ENCODE measurements at places on chromosomes 7 and 10. TPM values are rescaled to one million over a fixed set of nuclear protein-coding genes. Genes with fewer than 3 reads are reported as not detected.

COMTD1 gene
- polyA plus RNA-seq = 8.1 TPM

DNA sequence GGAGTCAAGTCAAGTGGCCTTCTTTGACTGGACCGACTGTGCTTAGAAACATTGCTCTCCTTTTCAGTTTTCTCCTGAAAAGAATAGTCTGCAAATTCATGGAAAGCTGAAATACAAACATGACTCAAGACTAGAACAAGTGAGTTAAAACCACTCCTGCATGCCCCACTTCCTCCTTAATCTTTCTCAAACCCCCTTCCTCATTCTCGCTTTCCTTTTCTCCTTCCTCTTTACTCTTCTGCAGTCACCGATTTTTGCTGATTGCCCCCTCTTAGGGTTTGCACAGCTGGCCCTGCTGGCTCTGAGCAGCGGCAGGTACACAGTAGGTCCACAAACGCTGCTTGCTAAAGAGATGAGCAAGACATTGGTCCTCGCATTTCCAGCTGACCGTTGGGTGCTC is 34.8 kb upstream of the MKI67 start:
- DNase-seq = no peak

DNA sequence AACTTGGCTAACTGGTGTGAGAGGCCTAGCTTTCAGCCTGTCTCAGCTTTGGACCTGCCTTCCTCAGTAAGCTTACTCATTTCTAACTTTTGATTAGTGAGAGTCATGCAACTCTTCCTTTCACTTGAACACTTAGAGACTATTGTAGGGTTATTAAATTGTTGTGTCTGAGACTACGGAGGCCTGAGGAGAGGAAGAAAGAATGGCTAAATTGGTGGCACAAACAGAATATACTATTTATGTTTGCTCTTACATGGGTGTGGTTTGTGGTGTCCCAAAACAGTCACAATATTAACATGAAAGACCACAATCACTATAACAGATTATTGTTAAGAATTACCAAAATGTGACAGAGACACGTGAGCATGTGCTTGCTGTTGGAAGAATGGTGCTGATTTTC is 82.1 kb downstream of the TRIM24 start:
- no peak for DNase-seq

DNA sequence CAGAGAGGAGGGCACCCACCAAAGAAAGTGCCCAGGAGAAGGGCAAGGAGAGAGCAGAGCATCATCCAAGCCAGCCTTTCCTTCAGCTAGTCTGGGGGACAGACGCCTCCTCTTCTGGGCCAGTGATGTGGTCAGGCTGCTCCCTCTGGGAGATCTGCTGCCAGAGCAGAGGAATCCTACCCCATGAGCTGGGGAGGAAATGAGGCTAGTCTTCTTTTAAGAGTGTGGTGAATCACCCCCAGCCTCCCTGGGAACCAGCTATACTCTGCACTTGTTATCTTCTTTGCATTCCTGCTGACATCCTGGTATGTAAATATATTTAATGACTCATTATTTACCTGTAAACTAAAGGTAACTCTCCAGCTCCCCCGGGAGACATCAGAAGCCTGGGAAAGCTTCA is 41.6 kb upstream of the EPHB6 start:
- no peak for DNase-seq

DNA sequence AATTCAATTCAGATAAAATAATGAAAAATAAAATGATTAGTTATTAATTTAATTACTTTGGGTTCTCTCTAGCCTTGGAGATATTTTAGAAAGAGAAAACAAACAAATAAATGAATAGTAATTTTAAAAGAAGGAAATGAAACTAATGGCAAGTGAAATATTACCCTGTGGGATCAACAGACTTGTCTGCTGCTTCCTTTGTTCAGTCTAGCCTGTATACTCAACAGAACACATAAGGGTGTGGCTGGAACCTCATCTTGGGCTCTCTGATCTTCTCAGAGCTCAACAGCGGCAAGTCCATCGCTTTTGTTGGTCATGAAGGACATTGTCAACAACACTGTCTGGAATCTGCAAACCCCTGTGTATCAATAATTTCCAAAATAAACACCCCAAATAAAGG is 904.9 kb downstream of the IPMK start:
- no peak for DNase-seq

- no peak for DNase-seq
Observed at GRCh38 chr7:12092499-12093130, 118.5 kb upstream of the TMEM106B start.

SPDYE1 gene
- not detected for polyA plus RNA-seq

BTBD16 gene
- not detected for polyA plus RNA-seq

GRCh38 chr7:118186501-118186900 is 2.5 kb downstream of the LSM8 start:
- no peak for DNase-seq

GRCh38 chr7:128672927-128673517 is 930 bp downstream of the GARIN1A start:
- DNase-seq = no peak

ITPRIP gene
- 15.6 TPM for polyA plus RNA-seq

GRCh38 chr7:105831824-105832535 is 44.4 kb downstream of the ATXN7L1 start:
- no peak for DNase-seq

- no peak for DNase-seq
Observed at GRCh38 chr7:105664816-105665525, 83.7 kb upstream of the EFCAB10 start.

NME8 gene
- polyA plus RNA-seq = not detected

TCERG1L gene
- polyA plus RNA-seq = not detected

GRCh38 chr10:11874568-11875493 is 51.7 kb downstream of the PROSER2 start:
- peak; percentile 74 for DNase-seq

- no peak for DNase-seq
Observed at GRCh38 chr10:33306701-33307519, 27.6 kb downstream of the NRP1 start.

DNA sequence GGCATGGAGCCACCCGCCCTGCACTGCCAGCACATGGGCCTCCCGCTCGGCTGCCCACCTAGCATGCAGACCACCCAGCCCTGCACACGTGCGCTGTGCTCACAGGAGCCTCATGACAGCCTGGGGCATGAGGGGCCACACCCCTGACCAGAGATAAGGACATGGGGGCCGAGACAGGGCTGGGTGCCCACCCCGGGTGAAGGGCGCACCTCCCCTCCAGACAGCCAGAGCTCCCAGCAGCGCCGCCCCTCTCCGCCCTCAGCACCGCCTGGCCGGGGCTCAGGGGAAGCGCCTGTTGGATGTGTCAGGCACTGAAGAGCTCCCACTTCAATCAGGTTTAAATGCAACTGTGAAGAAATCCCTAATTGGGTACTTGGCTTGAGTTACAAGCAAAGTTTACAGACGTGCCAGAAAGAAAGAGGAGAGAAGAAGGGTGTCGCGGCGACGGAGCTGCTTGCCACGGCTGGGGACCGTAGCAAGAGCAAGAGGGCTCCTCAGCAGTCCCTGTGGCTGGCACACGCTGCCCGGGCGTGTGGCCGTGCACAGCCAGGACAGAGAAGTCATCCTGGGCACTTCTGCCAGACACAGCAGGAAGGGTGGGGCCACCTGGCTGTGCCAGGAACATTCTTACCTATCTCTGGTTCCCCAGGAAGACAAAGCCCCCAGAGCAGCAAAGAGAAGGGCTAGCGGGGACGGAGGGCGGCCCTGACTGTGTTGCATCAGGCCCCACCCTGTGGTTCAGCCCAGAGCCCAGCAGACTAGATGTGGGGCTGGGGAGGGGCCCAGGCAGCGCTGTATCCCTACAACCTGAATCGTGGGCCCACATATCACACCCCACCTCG is 247.4 kb downstream of the ELFN1 start:
- DNase-seq = no peak

GRCh38 chr10:688312-689120 is 952 bp downstream of the DIP2C start:
- DNase-seq = no peak

GRCh38 chr7:68474661-68475216 is 1123.5 kb upstream of the AUTS2 start:
- no peak for DNase-seq

SPACDR gene
- 0.28 TPM for polyA plus RNA-seq

- no peak for DNase-seq
Observed at GRCh38 chr7:102925976-102926782, 13.4 kb downstream of the LRRC17 start.

TECPR1 gene
- polyA plus RNA-seq = 40.2 TPM

GALNT11 gene
- 58.3 TPM for polyA plus RNA-seq

GRCh38 chr10:117186832-117187615 is 10.3 kb upstream of the KCNK18 start:
- no peak for DNase-seq

DNA sequence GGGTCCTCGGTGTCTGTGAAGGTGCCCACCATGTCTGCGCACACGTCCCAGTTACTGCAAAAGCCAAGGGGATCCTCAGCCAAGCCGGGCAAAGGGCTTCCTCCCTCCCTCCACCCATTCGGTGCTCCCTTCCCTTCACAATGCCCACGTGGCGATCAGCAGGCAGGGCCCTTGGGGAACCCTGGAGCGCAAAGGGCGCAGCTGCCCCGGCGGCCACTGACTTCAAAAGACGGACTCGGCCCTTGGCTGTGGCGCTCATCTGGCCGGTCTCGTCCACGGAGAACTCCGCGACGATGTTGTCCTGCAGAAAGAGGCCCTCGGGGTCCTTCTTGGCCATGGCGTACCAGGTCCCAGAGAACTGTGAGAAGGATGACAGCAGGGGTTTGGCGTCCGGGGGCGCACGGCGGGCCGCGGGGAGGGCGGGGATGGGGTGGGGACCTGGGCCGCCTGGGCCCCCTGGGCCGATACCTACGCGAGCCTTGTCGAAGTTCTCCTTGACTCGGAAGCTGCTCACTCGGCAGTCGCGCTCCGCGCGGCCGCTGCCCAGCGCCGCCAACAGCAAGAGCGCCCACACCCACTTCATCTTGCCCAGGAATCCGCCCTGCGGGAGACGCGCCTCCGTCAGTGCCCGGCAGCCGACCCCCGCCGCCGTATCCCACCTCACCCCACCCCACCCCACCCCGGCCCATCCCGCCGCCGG is 439 bp downstream of the RBP4 start:
- no peak for DNase-seq

CALML5 gene
- polyA plus RNA-seq = not detected

DNA sequence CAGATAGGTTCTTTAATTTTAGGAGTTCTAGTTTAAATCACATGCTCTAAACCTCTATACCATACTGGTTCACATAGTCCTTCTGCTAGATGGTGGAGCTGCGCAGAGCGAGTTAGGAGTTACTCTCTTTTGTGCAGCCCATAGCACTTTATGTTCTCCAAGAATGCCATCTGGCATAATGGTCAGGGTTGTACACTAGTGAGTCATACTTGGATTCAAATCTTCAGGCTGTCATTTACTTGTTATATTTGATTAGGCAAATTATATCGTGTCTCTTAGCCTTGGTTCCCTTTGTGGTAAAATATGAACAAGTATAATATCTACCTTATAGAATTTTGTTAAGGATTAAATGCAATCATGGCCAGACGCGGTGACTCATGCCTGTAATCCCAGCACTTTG is 1078.3 kb downstream of the NRG3 start:
- no peak for DNase-seq

- DNase-seq = no peak
Observed at GRCh38 chr10:49746626-49747302, 15.4 kb downstream of the OGDHL start.

- DNase-seq = no peak
Observed at GRCh38 chr10:102517553-102517952, 13.8 kb downstream of the SUFU start.

RSBN1L gene
- 6.2 TPM for polyA plus RNA-seq

DNA sequence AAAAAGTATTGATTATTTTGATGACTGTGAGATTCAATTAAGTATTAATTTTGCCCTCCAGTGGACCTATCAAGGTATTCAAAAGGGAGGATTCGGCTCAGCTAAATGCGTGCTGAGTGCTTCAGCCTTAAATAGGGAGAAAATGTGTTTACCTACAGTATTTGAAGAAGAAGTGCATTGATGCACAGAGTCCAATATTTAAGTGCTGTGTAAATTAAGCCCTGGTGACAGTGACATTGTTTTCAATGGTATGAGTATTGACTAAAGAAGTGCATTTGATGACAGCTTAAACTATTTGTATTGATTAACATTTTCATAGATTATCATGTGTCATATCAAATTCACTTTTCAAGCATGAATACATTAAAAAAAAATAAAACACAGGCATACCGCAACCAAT is 106.6 kb downstream of the POU6F2 start:
- no peak for DNase-seq

GRCh38 chr10:124071141-124071540 is 22.3 kb downstream of the CHST15 start:
- no peak for DNase-seq

DNA sequence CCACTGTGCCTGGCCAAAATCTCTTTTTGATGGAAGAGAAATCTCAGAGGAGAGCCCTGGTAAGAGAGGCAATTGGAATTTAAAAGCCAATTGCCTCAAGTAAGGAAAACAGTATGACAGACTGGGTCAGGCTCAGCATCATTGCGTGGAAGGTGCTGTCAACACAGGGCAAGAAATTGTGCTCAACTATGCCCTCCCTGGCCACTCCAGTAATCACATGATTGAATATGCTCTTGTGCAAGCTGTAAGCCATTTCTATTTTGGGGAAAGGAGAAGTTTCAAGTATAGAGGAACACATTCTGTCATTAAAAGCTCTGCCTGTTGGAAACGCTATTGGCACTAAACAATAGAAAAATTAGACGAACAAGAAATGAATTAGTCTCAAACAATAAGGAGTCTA is 1127.7 kb downstream of the REEP3 start:
- DNase-seq = no peak

DNA sequence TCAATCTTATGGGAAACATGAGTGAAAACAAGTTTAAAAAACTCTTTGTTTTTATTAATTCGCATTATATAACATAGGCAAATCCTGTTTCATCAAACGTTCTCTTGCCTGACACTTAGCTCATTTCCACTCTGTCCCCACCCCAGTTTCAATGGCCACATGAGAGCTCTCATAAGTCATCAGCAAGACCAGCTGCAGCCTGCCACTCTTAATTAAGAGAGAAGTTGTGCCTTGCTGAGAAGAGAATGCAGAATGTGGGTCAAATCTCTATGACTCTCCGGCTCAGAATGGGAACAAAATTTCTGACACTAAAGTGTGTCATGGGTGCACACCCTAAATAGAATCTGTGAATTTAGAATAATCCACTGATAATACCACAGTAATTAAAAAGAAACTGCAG is 39.6 kb downstream of the ASAH2 start:
- no peak for DNase-seq

INTS1 gene
- polyA plus RNA-seq = 24.6 TPM

DNA sequence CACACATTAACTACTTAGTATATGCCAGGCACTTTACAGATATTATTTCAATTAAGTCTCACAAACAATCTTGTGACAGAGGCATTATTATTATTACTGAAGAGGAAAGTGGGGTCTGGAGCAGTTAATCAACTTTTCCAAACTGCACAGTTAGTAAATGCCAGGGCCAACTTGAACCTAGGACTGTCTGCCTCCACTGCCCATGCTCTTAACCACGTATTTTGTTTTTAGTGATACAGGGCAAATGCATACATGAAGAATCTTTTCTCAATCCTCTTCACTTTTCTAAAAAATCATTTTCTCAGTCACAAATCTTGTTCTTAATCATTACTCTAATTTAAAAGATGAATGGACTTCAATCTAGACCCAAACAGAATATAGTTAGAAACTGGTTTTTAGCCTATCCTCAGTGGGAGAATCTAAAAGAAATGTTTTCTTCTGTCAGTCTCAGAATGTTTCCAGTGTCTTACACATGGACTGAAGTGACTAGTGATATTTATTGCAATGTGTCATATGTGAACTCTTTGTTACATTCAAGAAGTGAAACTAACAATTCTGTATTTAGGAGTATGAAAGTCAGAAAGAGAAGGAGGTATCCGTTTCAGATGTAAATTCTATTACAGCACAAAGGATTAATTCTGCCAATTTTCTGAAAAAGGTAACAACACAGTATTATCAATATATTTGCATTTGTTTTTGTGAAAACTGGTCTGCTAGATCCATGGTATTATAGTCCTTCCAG is 55.5 kb upstream of the CCNJ start:
- DNase-seq = no peak
